Mucosa of gallbladder (tissue), 1 donor: ENCODE measurements at places on chromosomes 13 and 19. TPM values are rescaled to one million over a fixed set of nuclear protein-coding genes. Genes with fewer than 3 reads are reported as not detected.
A peak's percentile ranks its signal among the peaks of the same experiment; 100 is the strongest.

DNA sequence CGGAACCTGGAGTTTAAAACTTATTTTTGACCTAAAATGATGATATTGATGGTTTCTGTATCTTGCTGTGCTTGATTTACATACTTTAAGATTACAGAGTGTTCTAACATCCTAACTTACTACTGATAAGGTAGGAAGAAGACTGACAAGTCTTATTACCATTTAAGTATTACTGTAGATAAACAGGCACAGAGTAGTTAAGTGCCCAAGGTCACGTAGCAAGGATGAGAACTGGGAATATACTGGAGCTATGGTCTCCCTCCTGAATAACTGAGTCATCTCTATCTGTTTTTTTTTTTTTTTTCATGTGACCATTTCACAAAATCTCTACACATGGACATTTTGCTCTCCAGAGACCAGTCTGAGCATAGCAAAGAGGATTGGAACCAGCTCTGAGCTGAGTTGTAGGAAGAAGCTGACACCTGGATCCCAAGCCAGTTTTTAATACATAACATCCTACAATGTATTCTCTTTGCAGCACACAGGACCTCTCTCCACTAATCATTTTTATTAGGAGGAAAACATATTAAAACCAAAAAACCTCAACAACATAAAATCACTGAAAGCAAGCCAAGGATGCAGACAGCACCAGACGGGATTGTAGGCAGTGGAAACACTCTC lies 173.5 kb downstream of the DNAJC15 start:
- DNase-seq = no peak

DNA sequence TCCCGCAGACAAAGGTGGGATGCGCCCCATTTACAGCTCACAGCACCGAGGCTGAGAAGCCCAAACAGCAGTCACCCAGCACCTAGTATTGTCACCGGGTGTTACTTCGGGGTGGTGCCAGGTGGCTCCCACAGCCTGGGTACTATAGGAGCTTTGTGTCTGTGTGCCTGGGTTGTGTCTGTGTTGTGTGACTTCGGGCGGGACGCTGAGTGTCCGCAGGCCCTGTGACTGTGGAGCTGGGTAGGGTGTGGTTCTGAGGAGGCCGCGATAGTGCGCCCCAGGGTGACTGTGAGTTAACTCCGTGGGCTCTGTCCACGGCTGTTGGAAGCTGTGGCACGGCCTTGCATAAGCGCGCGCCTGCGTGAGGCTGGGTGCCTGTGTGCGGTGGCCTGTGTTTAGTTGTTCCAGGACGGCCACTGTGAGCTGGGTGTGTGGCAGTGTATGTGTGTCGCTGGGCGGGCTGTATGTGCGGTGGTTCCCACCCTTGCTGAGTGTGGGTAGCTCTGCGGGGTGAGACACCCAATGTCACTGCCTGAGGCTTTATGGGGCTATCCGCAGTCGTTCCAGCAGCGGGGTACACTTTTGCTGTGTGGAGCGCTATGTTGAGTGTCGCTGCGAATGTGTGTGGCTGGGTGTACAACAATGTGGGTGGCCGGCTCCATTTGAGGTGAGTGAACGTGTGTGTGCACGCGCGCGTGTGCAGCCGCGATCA lies 559 bp upstream of the SSBP4 start:
- DNase-seq = no peak

DNA sequence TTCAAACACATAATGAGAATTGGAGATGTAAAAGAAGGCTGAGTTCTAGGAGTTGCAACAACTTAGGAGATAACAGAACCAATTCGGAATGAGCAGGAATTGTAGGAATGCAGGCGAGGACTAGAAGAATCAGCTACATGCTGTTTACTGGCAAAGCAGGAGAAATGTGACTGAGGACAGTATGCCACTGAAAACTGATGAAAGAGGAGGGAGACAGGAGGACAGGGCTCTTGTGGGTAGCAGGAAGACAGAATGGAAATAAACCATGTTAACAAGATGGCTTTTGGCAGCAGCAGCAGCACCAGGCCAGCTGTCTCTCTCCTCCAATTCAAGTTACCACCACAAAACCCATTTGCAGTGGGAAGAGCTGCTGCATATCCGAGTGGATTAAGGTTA lies 91.0 kb upstream of the SLC15A1 start:
- DNase-seq = no peak

DNA sequence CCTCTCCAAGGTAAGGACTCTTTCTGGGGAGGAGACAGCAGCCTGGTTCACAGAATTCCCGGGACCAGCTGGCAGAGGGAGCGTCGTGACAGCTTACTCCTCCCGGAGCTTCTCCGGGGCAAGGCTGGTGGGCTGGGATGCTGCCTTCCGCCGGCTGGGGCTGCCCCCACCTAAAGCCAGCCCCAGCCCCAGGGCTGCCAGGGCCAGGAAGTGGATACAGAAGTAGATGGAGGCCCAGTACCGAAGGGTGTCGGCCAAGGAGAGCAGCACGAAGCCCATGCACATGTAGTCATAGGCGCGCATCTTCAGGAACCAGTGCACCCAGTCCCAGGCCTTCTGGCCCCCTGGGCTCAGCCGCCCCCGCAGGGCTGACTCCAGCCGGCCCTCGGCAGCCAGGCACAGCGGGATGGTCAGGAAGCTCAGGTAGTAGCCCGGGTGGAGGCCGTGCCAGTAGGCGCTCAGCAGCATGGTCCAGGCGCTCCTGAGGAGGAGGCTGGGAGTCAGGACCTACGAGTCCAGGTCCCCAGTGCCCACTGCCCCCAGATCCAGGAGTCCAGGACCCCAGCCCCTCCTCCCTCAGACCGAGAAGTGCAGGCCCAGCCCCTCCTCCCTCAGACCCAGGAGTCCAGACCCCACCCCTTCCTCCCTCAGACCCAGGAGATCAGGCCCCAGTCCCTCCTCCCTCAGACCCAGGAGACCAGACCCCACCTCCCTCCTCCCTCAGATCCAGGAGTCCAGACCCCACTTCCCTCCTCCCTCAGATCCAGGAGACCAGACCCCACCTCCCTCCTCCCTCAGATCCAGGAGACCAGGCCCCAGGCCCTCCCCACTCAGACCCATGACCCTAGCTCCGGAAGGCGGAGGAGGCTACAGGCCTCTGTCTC lies 1.2 kb upstream of the TMC4 start:
- DNase-seq = no peak

DNA sequence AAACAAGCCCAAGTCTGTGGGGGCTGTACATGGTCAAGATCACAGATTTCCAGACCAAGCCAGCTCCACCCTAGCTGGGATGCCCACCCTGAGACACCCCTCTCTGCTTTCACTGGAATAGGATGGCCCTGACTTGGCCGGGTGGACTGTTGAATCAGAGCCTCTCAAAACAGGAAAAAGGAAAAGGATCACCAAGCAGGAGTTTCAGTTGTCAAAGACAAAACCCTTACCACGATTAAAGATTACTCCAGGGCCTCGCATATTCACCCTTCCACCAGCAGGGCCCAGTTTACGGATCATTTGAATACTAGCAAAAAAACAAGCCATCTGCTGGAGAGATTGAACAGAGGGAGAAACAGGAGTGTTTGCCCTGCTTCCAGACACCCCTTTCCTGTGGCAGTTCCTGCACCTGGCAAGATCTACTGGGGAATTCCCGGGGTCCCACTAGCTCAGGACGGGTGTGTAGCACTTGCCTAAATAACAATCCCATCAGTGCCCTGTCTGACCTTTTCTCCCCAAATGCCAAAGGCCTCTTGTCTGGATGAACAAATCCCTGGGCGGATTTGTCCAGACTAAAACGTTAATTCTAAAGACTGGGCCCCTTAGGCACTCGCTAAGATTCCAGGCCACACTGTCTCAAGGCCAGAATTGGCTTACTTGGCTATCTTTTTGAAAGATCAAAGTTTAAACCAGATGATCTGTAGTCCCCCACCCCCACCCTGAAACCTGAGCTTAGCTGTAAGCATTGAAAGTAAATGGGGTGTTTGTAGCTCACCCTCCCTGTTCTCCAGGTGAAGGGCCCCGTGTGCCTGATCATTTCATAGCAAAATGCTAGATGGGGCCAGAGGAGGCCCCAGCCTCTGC lies 38.4 kb downstream of the ACTN4 start:
- DNase-seq = no peak

- DNase-seq = no peak
Observed at GRCh38 chr13:70856025-70856424, 747.8 kb upstream of the KLHL1 start.

DNA sequence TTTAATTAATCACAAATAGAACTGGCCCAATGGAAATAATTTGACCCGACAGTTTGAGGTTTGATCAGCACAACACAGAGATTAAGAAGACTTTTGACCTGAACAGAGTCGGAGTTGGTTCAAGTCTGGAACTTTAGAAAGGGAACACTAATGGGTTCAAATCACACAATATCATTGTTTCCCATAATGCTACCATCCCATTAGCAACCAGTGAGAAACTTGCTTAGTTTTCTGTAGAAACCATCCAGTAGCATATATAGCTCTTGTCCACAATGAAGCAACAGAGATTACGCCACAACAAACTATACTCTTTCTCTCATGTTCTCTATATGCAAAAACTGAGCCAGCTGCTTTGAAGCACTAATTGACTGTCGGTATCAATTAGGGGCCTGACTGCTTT lies 376.9 kb upstream of the SPRY2 start:
- no peak for DNase-seq

DNA sequence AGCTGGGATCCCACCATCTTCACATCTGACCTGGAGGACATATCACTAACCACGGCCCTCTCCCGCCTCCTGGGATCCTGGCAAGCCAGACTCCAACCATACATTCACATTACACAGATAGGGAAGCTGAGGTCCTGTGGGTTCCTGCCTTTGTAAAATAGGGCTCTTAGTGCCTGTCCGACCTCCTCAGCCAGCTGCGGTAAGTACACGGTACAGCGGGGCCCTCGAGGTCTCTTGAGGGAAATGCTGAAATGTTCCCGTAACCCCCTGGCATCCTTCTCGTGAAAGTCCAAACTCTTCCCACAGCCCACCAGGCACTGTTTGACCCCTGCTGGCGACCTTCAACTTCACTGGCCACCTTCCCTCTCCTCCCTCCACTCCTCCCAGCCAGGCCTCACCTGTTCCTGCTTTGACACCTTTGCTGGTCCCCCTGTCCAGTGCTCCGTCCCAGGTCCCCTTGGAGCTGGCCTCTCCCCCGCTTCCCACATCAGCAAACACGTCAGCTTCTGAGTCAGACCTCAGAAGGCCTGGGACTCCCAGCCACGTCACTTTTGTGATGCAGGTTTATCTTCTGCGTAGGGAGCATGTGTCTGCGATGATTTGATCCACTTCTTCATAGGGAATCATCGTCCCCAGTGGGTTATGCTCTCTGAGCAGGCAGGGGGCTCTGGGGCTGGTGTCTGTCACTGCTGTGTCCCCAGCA lies 8.8 kb upstream of the GNG7 start:
- DNase-seq = no peak

DNA sequence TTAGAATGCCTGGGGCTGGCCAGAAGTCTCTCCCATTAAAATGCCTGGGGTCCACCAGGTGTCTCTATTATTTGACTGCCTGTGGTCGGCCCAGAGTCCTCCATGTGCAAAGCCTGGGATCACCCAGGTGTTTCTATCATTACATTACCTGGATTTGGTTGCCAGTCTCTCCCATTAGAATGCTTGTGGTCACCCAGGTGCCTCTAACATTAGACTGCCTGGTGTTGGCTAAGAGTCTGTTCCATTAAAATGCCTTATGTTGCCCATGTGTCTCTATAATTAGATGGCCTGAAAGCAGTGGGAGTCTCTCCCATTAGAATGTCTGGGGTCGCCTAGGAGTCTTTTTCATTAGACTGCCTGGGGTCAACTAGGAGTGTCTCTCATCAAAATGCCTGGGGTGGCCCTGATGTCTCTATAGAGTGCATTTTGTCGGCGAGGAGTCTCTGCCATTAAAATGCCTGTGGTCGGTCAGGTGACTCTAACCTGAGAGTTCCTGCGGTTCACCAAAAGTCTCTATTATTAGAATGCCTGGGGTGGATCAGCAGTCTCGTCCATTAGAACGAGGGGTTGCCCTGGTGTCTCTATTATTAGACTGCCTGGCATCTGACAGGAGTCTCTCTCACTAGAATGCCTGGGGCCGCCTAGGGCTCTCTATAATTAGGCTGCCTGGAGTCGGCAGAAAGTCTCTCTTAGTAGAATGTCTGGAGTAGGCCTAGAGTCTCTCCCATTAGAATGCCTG lies 1540.5 kb downstream of the UQCRFS1 start:
- DNase-seq = peak; percentile 3

GRCh38 chr13:45231305-45231704 lies 30.5 kb upstream of the KCTD4 start:
- DNase-seq = no peak

GRCh38 chr13:101773062-101773461 lies 320.6 kb downstream of the ITGBL1 start:
- DNase-seq = no peak

DNA sequence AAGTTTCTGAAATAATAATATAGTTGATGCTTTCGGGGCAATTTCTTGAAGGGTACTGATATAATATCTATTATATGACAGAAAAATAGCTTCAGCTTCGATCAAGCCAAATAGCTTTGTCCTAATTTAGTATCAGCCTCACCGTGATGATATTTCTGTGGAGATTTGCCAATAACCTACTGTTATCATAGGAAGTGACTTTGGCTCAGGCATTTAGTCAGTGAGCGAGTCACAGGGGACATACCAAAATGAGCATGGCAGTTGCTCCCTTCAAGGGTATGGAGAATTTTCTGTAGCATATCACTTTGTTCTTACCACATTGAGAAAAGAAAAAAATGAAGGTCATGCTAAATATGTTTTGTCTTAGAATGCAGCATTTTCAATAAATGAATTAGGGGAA lies 767.6 kb upstream of the SLITRK1 start:
- DNase-seq = no peak

DNA sequence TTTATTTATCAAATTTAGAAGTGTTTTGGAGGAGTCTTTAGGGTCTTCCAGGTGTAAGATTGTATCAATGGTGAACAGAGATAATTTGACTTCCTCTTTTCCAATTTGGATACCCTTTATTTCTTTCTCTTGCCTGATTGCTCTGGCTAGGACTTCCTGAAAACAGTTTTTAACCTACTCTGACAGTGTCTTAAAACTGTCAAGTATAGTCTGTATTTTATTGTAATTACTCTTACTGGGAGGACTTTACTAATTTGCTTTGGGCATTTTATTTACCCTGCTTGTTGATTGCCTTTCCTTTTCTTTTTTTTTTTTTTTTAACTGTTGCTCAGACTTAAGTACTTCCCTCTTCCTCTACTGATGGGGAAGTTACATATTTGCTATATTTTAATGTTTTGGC lies 81.3 kb downstream of the URI1 start:
- no peak for DNase-seq

GRCh38 chr13:39563470-39563735 lies 39.6 kb downstream of the LHFPL6 start:
- DNase-seq = no peak

- no peak for DNase-seq
Observed at GRCh38 chr13:111572956-111573761, 252.7 kb downstream of the TEX29 start.

GRCh38 chr19:18650468-18651041 lies 13.7 kb downstream of the KLHL26 start:
- DNase-seq = peak; percentile 55

GRCh38 chr13:69950160-69950559 lies 157.5 kb upstream of the ATXN8OS start:
- no peak for DNase-seq

GRCh38 chr13:94335761-94336526 lies 143.5 kb downstream of the DCT start:
- no peak for DNase-seq

DACH1 gene
- total RNA-seq = 31.0 TPM

CDC42EP5 gene
- 14.9 TPM for total RNA-seq

CALR3 gene
- total RNA-seq = not detected

C19orf81 gene
- not detected for total RNA-seq

OR7D2 gene
- not detected for total RNA-seq

SELENOV gene
- not detected for total RNA-seq

LINGO3 gene
- 0.17 TPM for total RNA-seq

BRCA2 gene
- 0.60 TPM for total RNA-seq

CCDC122 gene
- total RNA-seq = 8.5 TPM
